ENCODE measurements at places on chromosomes 2 and 18. TPM values are rescaled to one million over a fixed set of nuclear protein-coding genes. Genes with fewer than 3 reads are reported as not detected.

RBKS gene
- 8.4 TPM for total RNA-seq

EPB41L5 gene
- total RNA-seq = 3.9 TPM

RAB12 gene
- total RNA-seq = 24.0 TPM

SPATS2L gene
- total RNA-seq = 126 TPM

PECR gene
- 15.3 TPM for total RNA-seq

PMAIP1 gene
- total RNA-seq = 14.5 TPM

DNAH7 gene
- total RNA-seq = 1.2 TPM

HDAC4 gene
- total RNA-seq = 7.4 TPM

IGFBP5 gene
- 0.16 TPM for total RNA-seq

GAL3ST2 gene
- total RNA-seq = 0.22 TPM

TFPI gene
- total RNA-seq = 35.2 TPM

ADCYAP1 gene
- total RNA-seq = not detected

SLC4A3 gene
- total RNA-seq = 3.6 TPM

SLC19A3 gene
- total RNA-seq = 2.3 TPM

EFEMP1 gene
- 39.6 TPM for total RNA-seq

REG1B gene
- total RNA-seq = not detected

UGT1A6 gene
- total RNA-seq = 0.72 TPM

CCDC85A gene
- 0.31 TPM for total RNA-seq

INHBB gene
- 23.1 TPM for total RNA-seq

CDKL4 gene
- total RNA-seq = not detected

RAB11FIP5 gene
- total RNA-seq = 35.0 TPM

STAT4 gene
- total RNA-seq = 4.5 TPM

Measured in A549 treated with AZD2906 at 1 μM for 4 hours (cell line).